CD4-positive, alpha-beta memory T cell (primary cell): ENCODE measurements at places on chromosomes 7 and 10. TPM values are rescaled to one million over a fixed set of nuclear protein-coding genes. Genes with fewer than 3 reads are reported as not detected.
A peak's percentile ranks its signal among the peaks of the same experiment; 100 is the strongest.

Gene AIFM2
- total RNA-seq, result 4.7 TPM

DNA sequence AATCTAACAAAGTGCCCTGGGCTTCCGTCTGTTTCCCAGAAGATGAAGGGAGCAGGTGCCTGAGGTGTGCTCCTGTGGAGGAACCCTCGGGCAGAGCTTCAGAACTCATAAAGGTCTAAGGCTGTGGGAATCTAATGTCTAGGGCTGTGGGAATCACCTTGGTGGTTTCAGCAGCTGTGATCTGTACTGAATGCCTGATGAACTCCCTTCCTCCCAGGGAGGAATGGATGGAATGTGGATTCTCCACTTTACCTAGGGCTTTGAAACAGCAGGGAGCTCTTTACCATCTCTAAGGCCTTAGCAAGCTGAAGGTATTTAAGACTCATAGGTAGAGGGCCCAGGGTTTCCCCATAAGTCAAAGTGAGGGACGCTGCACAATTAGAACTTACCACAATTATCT lies 36.0 kb upstream of the SEMA3E start:
- H3K4me1 ChIP-seq, result no peaks in the 10 kb centered on the region
- no peak overlapping the region for H3K4me3 ChIP-seq
- no peaks in the 10 kb centered on the region for H3K36me3 ChIP-seq
- H3K27me3 ChIP-seq, result no peaks in the 10 kb centered on the region
- no peak overlapping the region for H3K27ac ChIP-seq
- DNase-seq, result no peak

GRCh38 chr7:108487646-108488045 lies 31.4 kb upstream of the NRCAM start:
- H3K27me3 ChIP-seq, result no peaks in the 10 kb centered on the region
- H3K4me1 ChIP-seq, result no peaks in the 10 kb centered on the region
- DNase-seq, result no peak
- H3K27ac ChIP-seq, result no peak overlapping the region

GRCh38 chr10:21424459-21424861 lies 101.0 kb downstream of the SKIDA1 start:
- H3K4me1 ChIP-seq, result no peaks in the 10 kb centered on the region
- H3K36me3 ChIP-seq, result no peaks in the 10 kb centered on the region
- no peak overlapping the region for H3K27ac ChIP-seq
- DNase-seq, result no peak
- H3K4me3 ChIP-seq, result no peak overlapping the region
- no peaks in the 10 kb centered on the region for H3K27me3 ChIP-seq

DNA sequence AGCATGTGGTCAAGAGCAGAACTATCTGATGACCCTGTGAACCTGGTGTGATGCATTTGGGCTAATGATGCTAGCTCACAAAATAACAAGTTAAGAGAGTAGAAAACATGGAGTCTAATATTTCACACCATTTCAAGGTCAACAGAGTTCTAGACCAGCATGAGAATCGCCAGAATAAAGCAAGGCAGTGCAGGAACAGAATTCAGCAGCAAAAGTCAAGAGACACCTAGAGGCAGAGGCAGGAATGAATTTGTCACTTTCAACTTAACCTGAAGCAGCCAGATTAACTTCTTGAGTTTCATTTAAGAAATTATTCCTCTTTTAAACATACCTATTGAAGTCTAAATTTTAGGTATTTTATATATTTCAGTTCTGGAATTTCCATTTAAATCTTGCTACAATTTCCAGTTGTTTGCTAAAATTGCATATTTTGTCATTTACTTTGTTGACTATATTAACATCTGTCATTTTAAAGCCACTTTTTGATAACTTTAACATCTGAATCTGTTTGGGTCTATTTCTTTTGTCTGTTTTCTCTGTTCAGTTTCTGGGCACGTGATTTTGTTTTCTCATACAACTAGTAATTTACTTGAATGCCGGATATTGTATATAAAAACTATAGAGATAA lies 44.2 kb upstream of the PRSS58 start:
- DNase-seq, result no peak
- H3K4me1 ChIP-seq, result peaks cover 8% of the 10 kb centered on the region
- no peaks in the 10 kb centered on the region for H3K36me3 ChIP-seq
- H3K27ac ChIP-seq, result no peak overlapping the region
- no peaks in the 10 kb centered on the region for H3K27me3 ChIP-seq

- DNase-seq, result no peak
- H3K4me1 ChIP-seq, result no peaks in the 10 kb centered on the region
- no peak overlapping the region for H3K27ac ChIP-seq
- H3K36me3 ChIP-seq, result no peaks in the 10 kb centered on the region
These were observed 127.8 kb downstream of the MGMT start for GRCh38 chr10:129594811-129595210.

DNA sequence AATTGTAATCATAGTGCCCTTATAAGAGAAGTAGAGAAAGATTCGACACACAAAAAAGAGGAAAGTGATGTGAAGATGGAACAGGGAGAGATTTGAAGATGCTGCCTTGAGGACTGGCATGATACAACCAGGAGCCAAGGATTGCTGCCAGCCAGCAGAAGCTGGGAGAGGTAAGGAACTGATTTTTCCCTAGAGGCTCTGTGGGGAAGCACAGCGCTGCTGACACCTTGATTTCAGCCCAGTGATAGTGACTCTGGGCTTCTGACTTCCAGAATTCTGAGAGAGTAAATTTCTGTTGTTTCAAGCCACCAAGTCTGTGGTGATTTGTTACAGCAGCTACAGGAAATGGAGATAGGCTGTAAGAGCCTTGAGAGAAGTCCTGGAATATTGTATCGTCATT lies 98.2 kb downstream of the RAB11FIP2 start:
- no peak overlapping the region for H3K4me3 ChIP-seq
- H3K27me3 ChIP-seq, result no peaks in the 10 kb centered on the region
- H3K36me3 ChIP-seq, result no peaks in the 10 kb centered on the region
- no peak for DNase-seq

DNA sequence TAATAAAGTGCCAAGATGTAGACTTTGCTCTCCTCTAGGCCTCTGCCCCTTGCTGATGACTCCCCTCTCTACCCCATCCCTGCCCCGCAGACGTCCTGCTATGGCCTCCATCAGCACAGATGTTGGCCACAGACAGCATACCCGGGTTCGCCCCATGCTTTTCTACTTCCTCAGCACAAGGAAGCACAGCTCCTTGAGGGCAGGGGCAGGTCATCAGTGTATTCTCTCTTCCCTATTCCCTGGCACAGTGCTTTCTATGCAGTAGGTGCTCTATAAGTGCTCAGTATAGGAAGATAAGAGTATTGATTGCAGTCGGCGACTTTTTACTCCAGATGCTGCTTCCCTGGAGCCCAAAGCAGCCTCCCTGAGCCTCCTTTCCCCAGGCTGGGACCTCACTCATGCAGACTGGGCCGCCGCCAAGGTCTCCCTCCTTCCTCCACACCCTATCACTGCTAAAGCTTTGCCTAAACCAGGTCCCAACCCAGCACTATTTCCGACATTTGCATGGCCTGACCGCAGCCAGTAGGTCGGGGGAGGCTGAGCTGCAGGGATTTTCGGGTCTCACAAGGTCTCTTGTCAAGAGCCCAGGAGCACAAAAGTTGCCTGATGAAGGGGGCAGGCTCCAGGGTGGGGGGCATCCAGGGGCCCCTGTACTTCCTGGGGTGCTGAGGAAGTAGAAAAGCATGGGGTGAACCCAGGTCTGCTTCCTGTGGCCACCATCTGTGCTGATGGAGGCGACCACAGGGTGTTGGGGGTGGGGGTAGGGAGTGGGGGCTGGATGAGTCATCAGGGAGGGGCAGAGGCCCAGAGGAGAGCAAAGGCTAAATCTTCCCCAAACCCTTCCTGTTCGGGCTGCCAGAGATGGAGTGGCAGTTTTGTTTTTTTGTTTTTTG lies 8.0 kb downstream of the CALHM3 start:
- no peaks in the 10 kb centered on the region for H3K36me3 ChIP-seq
- peak; percentile 70 for DNase-seq
- no peaks in the 10 kb centered on the region for H3K27me3 ChIP-seq

Gene C10orf53
- total RNA-seq, result not detected

Gene H2BK1
- total RNA-seq, result 6.9 TPM

Gene INSIG1
- total RNA-seq, result 41.8 TPM

DNA sequence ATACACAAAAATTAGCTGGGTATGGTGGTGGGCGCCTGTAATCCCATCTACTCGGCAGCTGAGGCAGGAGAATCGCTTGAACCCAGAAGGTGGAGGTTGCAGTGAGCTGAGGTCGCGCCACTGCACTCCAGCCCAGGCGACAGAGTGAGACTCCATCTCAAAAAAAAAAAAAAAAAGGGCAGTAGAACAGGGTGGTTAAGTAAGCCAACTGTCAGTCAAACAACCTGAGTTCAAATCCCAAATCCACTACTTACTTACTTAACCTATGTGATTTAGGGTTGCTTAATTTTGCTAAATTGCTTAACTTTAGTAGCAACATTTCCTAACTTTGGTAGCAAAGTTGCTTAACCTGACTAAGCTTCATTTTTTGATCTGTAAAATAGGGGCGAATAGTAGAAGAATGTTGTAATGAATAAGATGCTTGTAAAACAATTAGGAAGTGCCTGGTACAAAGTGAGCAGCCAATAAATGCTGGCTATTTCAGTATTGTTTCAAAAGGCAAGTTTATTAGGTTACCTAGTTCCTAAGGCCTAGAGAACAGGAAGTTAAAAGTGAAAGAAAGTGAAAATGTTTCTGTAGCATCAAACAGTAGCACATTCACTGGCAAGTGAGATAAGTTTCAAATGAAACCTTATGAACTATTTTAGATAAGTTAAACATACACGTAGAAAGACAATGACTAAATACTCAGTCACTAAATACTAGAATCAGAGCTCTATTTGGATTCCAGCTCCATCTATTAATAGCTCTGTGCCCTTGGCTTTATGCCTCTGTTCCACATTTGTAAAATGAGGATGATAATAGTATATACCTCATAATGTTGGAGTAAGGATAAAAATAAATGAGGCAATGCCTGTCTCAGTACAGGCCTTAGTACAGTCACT lies 64.3 kb downstream of the HOXA1 start:
- peak overlapping the region; percentile 27 for H3K4me3 ChIP-seq
- H3K27ac ChIP-seq, result no peak overlapping the region
- H3K27me3 ChIP-seq, result no peaks in the 10 kb centered on the region
- peak; percentile 15 for DNase-seq

DNA sequence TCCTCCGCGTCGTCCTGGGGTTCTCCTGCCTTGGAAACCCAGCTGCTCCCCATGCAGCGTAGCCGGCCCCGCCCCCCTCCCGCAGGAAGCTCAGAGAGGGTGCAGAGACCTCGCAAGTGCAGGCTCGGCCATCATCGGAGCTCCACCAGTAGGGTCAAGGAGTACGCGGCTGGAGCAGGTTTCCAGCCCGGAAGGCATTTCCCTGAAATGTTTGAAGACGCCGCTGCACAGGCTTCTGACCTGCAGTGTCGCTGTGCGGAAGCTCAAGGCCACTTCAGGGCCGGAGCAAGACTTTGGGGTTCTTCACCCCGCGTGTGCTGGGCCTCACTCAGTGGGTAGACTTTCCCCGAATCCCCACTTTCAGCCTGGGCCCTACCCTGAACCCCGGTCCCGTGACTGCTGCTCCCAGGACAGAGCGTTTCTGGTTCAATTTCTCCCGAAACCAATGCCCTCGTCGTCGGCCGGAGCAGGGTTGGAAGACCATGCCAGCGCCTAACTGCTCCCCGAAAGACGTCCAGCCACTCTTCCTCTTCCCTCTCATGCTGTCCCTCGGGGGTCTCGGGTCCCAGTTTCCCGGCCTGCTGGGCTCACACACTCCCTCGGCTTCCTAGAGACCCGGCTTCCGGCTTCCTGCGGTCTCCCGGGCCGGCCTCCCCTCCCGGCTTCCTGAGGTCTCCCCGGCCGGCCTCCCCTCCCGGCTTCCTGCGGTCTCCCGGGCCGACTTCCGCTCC lies 52.1 kb downstream of the INSIG1 start:
- H3K4me3 ChIP-seq, result no peak overlapping the region
- H3K27me3 ChIP-seq, result peaks cover 4% of the 10 kb centered on the region
- no peak for DNase-seq
- no peaks in the 10 kb centered on the region for H3K36me3 ChIP-seq
- peaks cover 7% of the 10 kb centered on the region for H3K4me1 ChIP-seq
